Natural killer cell treated with Interleukin-12 subunit alpha and Interleukin-12 subunit beta and Interleukin-15 and Interleukin-18, amount 100 ng/mL, for 72 hours (primary cell): ENCODE measurements at places on chromosomes 1 and 21. TPM values are rescaled to one million over a fixed set of nuclear protein-coding genes. Genes with fewer than 3 reads are reported as not detected.

The NEGR1 gene
- not detected for total RNA-seq

The CD160 gene
- 0.33 TPM for total RNA-seq

The SPOCD1 gene
- total RNA-seq: not detected

The TMEM69 gene
- 18.7 TPM for total RNA-seq

The LDLRAD1 gene
- total RNA-seq: not detected

The GSTM5 gene
- total RNA-seq: not detected

The BCL10 gene
- total RNA-seq: 27.8 TPM

The CD34 gene
- not detected for total RNA-seq

The FLG2 gene
- not detected for total RNA-seq

The CEPT1 gene
- 34.5 TPM for total RNA-seq

The MCOLN2 gene
- 117 TPM for total RNA-seq

The SH3D21 gene
- 12.6 TPM for total RNA-seq

The ATP6V1G3 gene
- not detected for total RNA-seq

The ADCY10 gene
- total RNA-seq: 0.33 TPM

- no peak for DNase-seq
These were observed 35.6 kb downstream of the C8A start for GRCh38 chr1:56890229-56890628.

DNA sequence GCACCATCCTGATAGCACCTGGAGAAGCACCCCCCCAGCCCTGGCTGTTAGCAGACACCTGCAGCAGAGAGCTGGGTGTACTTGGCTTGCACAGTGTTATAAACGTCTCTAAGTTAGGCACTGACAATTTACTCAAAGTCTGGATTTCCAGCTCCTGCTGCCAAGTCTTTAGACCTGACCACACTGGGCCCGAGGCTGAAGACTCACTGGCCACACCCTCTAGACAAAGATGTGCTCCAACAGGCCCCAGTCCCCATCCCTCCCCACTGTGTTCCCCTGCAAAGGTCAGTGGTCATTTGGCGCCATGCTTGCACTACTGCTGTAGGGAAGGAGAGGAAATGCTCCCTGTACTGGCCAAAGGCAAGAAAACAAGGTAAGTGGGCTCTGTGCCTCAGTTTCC is 31.1 kb downstream of the PADI6 start:
- no peak for DNase-seq

GRCh38 chr1:13823936-13824335 is 123.9 kb downstream of the PRDM2 start:
- no peak for DNase-seq

DNA sequence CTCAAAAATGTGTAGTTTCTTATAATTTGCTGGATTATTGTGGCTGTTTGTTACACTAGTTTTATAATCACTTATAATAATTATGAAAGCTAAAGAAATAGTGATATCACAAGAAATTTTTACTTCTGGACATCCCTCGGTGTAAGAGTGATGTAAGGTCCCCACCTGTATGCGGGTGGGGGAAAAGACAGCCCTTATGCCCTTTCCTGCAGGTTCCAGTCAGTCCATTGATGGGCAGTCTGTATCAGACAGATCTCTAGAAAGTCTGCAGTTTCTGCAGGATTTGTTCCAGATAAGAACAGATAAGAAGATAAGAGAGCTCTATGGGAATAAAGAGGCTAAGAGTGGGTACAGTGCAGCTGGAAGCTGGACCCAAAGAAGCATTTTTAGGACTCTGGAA is 89.3 kb downstream of the NTNG1 start:
- DNase-seq: no peak

- no peak for DNase-seq
These were observed 19.8 kb downstream of the CHI3L2 start for GRCh38 chr1:111247125-111247838.

- peak; percentile 77 for DNase-seq
These were observed 2.5 kb downstream of the RHOC start for GRCh38 chr1:112704391-112704933.

DNA sequence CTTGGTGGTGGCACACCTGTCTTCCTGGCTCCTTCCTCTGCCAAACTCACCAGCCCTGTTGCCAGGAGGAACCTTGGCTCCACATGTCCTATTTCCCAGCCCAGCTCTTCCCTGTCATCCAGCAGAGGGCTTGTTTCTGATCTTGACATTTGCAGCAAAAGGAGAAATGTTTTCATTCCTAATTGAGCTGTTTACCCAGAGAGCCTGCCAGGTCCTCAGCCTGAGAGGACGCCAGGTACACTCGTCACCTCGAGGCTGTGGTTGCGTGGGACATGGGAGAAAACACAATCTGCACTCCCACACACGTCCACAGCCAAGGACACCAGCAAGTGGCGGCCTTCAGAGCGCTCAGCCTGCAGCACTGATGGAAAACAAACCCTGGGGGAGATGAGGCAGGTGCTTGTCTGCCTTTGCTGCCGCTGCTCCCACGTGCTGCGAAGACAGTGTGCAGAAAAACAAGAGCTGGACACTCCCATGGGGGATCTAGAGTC is 132.8 kb upstream of the CD34 start:
- DNase-seq: no peak

- peak; percentile 58 for DNase-seq
These were observed 5.7 kb downstream of the SLC19A1 start for GRCh38 chr21:45536301-45537081.

- DNase-seq: no peak
These were observed 349.6 kb downstream of the LMO4 start for GRCh38 chr1:87678266-87678665.

GRCh38 chr1:111921948-111922347 is 67.5 kb downstream of the KCND3 start:
- DNase-seq: no peak

DNA sequence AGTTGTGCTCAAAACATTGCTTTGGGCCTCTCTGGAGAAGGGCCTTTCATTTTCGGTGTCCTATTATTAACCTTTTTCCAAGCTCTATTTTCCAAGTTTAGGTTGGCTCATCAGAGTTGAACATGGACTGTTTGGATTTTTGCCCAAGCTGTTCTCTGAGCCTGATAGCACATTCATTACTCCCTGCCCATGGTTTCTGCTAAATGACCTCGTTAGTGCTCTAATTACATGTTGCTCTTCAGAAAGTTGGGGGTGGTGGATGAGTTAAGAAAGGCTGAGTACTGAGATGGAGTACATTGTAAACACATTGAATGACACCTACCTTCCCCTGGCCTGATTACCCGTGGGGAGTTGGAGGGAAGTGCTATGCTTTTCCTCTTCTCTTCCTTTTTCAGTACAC is 38.9 kb downstream of the LMO4 start:
- no peak for DNase-seq
